HTR-8/SVneo (cell line): ENCODE measurements at places on chromosomes 16 and 17.

- DNase-seq = no peak
Measured at GRCh38 chr16:8094696-8095095, 495.6 kb downstream of the TMEM114 start.

GRCh38 chr16:54429029-54429428, 142.4 kb upstream of the IRX3 start:
- DNase-seq = no peak

DNA sequence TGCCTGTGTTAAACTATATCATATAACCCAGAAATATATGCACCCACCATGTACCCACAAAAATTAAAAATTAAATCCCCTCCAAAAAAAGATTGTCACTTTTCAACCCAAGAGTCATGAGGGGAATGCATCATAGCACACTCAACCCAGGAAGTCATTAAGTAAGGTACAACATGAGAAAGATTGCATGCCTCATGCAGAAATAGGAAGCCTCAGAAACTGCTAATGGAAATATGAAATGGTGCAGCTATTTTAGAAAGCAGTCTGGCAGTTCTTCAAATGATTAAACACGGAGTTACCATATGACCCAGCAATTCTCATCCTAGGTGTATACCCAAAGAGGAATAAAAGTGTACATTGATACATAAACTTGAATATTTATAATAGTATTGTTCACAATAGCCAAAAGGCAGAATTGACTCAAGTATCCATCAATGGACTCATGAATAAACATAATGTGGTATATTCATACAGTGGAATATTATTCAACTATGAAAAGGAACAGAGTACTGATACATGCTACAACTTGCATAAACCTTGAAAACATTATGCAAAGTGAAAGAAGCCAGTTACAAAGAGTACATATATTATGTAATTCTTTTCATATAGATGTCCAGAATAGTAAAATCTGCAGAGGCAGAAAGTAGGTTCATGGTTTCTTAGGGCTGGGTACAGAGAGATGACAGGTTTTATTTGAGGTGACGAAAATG, 70.4 kb downstream of the TMEM100 start:
- DNase-seq = no peak

GRCh38 chr16:65666132-65666941, 544.5 kb upstream of the CDH11 start:
- no peak for DNase-seq

- DNase-seq = no peak
Measured at GRCh38 chr16:8179615-8180014, 410.7 kb downstream of the TMEM114 start.

DNA sequence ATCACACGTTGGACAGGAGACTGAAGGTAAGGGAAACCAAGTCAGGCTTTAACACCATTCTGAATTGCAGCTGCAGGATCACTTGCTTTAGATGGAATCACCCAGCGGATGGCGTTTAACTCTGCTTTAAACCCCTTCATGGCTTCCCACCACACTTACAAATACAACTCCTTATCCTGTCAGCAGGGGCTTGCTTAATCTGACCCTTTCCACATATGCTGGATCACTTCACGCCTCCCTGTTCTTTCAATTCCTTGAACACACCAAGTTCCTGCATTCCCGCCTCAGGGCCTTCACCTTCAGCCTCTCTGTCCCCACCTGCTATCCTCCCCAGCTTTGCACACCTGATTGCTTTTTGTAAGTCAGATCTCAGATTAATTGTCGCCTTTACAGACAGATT, 442.2 kb downstream of the MAF start:
- no peak for DNase-seq

DNA sequence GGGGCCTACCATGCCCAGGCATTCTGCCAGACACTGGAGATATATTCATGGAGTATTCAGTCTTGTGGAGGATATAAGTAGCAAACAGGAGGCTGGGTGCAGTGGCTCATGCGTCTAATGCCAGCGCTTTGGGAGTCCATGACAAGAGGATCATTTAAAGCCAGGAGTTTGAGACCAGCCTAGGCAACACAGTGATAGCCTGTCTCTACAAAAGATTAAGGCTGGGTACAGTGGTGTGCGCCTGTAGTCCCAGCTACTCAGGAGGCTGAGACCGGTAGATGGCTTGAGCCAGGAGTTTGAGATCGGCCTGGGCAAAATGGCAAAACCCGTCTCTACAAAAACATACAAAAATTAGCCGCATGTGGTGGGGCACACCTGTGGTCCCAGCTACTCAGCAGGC, 37.7 kb upstream of the CDH3 start:
- DNase-seq = no peak

GRCh38 chr17:48211011-48211410, 103.4 kb downstream of the SNX11 start:
- no peak for DNase-seq

DNA sequence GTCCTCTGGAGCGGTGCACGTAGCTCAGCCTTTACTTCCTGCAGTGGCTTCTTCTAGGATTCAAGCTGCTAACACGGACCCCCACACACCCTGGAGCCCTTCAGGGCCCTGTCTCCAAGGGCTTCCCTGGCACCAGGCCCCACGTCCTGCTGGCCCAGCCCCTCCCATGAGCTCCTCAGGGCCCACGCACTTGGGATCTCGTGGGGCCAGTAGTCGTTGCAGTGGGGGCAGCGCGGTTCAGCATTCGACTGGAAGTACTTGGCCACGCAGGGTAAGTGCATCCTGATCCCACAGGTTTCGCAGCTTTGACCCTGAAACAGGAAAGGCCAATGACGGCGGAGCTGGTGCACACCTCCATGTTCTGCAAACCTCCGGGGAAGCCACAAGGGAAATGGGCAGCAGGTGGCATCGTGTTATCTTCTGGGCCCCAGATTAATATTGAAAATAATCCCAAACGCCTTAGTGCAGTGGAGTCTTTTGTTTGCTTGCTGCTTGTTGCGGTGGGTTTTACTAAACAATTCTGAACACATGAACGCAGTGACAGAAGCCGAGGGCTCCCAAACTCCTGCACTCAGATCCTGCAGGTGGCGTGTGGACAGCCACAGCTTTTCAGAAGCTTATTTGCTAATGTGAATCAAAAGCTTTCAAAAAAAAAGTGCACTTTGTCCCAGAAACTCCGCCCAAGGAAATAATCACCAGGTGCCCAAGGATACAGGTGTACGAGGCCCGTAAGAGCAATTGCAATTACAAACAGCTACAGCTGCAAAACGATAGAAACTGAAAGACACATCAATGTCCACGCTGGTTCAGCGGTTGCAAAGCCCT, 22.4 kb downstream of the KDM8 start:
- DNase-seq = no peak

DNA sequence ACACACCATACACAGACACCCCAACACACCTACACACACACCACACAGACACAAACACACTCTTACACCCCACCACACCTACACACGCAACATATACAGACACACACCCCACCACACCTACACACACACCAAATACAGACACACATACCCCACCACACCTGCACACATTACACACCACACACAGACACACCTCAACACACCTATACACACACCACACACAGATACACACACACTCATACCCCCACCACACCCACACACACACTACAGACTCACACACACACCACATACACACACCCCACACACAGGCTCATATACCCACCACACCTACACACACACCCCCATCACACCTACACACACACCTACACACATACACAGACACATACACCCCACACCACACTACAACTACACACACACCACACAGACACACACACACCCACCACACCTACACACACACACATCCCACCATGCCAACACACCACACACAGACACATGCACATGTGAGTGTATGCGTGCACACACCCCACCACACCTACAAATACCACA, 31.4 kb downstream of the GPT2 start:
- no peak for DNase-seq
